ENCODE measurements at places on chromosomes 3 and 15. TPM values are rescaled to one million over a fixed set of nuclear protein-coding genes. Genes with fewer than 3 reads are reported as not detected.

The GOLGA8G gene
- not detected for total RNA-seq

The CPA3 gene
- total RNA-seq, result not detected

The AP2M1 gene
- 213 TPM for total RNA-seq

The CCR3 gene
- total RNA-seq, result 1.3 TPM

The CLCN2 gene
- total RNA-seq, result 6.8 TPM

The FAM227B gene
- 6.1 TPM for total RNA-seq

The NDUFAF3 gene
- 82.4 TPM for total RNA-seq

The GPR27 gene
- 0.28 TPM for total RNA-seq

The CCR1 gene
- 63.9 TPM for total RNA-seq

The TEX55 gene
- total RNA-seq, result not detected

The TPRG1 gene
- 42.4 TPM for total RNA-seq

The GLCE gene
- 4.1 TPM for total RNA-seq

The ATP13A4 gene
- total RNA-seq, result 4.2 TPM

The ZNF860 gene
- total RNA-seq, result not detected

The STXBP5L gene
- total RNA-seq, result not detected

The SSR3 gene
- 113 TPM for total RNA-seq

The CCR9 gene
- total RNA-seq, result 19.4 TPM

The GOLGA6B gene
- not detected for total RNA-seq

The UBAP1L gene
- 7.2 TPM for total RNA-seq

The BFSP2 gene
- not detected for total RNA-seq

The PPP1R14D gene
- total RNA-seq, result not detected

The GLDN gene
- total RNA-seq, result not detected

The MYRIP gene
- not detected for total RNA-seq

The GRK7 gene
- not detected for total RNA-seq

The HYAL1 gene
- total RNA-seq, result 0.25 TPM

The LIPC gene
- total RNA-seq, result 7.4 TPM

The GP9 gene
- total RNA-seq, result not detected

The DMXL2 gene
- 11.8 TPM for total RNA-seq

The WDR49 gene
- total RNA-seq, result 0.33 TPM

The EPHA6 gene
- total RNA-seq, result not detected

The NDN gene
- total RNA-seq, result 3.5 TPM

The LRRN1 gene
- 1.2 TPM for total RNA-seq

The ANKUB1 gene
- not detected for total RNA-seq

The RAB8B gene
- total RNA-seq, result 111 TPM

The GABRG3 gene
- total RNA-seq, result not detected

The MOBP gene
- not detected for total RNA-seq

The ASB14 gene
- not detected for total RNA-seq

The MESP2 gene
- not detected for total RNA-seq

The CTXND1 gene
- not detected for total RNA-seq

The LINGO1 gene
- not detected for total RNA-seq

The CASR gene
- not detected for total RNA-seq

The MUSTN1 gene
- 1.3 TPM for total RNA-seq

The RHCG gene
- not detected for total RNA-seq

The RTP4 gene
- total RNA-seq, result 16.9 TPM

The ANKRD63 gene
- 0.26 TPM for total RNA-seq

The NPAP1 gene
- total RNA-seq, result not detected

The LRRC49 gene
- not detected for total RNA-seq

The CERS3 gene
- 0.34 TPM for total RNA-seq

The CAV3 gene
- not detected for total RNA-seq

The ADAMTSL3 gene
- total RNA-seq, result not detected

The CEP19 gene
- 4.8 TPM for total RNA-seq

The SAMMSON gene
- total RNA-seq, result not detected

The CPN2 gene
- total RNA-seq, result not detected

Data from activated naive CD8-positive, alpha-beta T cell treated with anti-CD3 and anti-CD28 coated beads, Interleukin-2, amount 10 ng/mL, durations not matched to agents 7 days and 5 days (primary cell).